ENCODE measurements at places on chromosomes 13 and 19.

DNA sequence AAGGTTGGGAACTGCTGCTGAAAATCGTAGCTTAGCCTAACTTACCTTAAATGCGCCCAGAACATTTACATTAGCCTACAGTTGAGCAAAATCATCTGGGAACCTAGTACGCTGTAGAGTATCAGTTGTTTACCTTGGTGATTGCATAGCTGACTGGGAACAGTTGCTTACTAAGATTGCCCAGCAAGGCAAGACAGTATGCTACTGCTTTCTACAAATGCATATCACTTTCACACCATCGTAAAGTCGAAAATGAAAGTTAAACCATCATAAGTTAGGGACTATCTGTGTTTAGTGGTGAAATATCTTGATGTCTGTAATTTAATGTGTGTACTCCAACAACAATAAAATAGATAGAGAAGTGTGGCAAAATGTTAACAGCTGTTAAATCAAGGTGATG, 1670.6 kb upstream of the PCDH20 start:
- no peak for DNase-seq

DNA sequence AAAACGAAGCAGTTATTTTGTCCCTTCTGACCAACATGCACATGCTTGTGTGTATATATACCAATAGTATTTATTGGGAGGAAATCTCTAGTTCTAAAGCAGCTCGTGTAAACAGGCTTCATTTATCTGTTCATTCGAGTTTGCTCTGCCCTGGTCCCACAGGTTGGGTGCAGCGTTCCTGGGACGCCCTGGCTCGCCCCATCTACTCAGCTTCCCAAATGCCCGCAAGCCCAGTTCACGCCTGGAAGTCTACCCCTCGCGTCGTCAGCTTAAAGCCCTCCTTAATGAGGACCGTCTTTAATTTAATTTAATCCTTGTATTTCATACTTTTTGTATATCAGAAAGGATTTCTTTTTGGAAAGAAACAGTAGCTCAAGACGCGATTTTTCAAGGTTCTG, 604 bp downstream of the THSD1 start:
- no peak for DNase-seq

DNA sequence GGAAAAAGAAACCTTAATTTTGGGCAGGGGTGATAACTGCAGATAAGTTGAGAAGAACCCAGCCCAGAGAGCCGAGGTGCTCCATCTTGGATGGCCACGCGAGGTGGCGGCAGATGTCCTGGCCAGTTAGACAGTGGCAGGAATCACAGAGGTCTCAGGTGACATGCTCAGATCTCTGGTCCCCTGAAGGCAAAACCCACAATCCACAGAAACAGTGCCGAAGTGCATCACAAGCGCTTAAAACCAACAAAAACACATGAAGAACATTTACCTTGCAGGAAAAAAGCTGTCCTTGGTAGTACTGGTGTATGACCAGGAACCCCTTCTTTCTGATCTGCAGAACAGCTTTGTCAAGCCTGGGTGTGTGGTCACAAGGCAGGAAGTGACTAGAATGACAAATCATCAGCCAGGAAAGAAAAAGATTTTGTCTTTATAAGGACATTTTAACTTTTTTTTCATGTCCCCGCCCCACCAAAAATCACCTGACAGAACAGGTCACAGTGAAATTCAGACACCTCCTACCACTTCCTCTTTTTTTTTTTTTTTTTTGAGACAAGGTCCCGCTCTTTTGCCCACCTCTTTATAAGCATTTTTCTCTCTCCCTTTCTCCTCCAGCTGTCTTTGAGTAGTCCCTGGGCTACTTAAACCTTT, at the start of gene LCP1:
LCP1 (minus strand) TSS at position 338 of the 651 bp plus-strand sequence. CDS start 22,515 bp downstream, outside the sequence.
- no peak for DNase-seq

DNA sequence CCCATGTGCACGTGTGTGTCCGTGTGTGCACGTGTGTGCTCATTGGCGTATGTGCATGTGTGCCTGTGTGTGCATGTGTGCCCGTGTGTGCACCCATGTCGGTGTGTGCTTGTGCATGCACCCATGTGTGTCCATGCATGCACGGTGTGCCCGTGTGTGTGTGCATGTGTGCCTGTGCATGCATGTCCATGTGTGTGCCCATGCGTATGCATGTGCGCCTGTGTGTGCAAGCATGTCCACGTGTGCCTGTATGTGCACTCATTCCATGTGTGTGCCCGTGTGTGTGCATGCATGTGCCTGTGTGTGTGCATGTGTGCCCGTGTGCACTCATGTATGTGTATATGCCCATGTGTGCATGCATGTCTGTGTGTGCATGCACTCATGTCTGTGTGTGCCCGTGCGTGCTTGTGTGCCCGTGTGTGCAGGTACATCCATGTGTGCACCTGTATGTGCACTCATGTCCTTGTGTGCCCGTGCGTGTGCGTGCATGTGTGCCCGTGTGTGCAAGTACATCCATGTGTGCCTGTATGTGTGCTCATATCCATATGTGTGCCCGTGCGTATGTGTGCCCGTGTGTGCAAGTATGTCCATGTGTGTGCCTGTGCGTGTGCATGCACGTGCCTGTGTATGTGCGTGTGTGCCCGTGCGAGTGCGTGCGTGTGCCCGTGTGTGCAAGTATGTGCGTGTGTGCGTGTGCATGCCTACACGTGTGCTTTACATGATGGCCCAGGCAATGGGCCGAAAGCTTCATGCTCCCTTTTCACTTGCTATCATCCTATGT, 21.6 kb upstream of the MATK start:
- no peak for DNase-seq

DNA sequence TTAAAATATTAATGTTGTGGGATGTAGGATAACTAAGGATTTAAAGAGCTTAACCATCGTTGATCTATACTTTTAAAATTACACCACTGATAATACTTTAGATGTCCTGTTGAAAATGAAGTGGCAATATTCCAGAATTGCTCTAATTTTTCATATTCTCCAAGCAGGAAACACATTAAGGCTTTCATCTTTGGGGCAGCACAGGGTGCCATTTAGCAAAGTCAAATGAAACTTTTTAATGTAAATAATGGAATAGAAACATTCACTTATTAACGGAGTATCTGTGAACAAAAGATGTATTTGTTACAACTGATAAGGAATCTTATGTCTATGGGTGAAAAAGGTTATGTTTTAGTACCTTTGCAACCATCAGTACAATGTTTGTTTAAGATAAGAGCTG, 50.0 kb upstream of the MIR17HG start:
- no peak for DNase-seq

DNA sequence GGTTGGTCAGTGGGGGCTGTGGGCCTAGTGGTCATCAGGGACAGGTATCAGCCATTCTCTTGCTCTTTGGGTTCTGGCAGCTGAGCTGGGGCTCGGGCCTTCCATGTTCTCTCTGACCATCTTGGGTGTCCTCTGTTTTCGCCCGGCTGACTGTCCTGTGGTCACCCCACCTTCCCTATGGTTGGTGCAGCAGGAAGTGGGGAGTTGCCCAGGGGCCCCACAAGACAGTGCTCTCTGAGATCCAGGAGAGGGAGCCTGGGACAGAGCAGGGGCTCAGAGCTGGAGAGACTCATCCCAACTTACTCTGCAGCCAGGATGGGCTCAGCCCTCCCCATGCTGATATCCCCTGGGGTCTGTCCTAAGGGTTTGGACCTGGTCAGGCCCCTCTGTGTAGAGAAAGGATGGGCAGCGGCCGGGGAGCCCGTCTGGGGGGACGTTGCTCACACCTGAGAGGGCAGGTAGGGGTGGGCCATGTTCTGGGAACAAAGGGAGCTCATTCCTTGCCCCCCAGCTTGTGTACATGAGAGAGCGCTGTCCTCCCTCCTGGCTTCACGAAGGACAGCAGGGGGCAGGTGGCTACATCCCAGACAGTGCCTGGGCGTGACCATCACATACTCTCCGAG, 937 bp upstream of the CEACAM8 start:
- no peak for DNase-seq

- no peak for DNase-seq
These were observed 45.2 kb downstream of the SCEL start for GRCh38 chr13:77580748-77581147.

DNA sequence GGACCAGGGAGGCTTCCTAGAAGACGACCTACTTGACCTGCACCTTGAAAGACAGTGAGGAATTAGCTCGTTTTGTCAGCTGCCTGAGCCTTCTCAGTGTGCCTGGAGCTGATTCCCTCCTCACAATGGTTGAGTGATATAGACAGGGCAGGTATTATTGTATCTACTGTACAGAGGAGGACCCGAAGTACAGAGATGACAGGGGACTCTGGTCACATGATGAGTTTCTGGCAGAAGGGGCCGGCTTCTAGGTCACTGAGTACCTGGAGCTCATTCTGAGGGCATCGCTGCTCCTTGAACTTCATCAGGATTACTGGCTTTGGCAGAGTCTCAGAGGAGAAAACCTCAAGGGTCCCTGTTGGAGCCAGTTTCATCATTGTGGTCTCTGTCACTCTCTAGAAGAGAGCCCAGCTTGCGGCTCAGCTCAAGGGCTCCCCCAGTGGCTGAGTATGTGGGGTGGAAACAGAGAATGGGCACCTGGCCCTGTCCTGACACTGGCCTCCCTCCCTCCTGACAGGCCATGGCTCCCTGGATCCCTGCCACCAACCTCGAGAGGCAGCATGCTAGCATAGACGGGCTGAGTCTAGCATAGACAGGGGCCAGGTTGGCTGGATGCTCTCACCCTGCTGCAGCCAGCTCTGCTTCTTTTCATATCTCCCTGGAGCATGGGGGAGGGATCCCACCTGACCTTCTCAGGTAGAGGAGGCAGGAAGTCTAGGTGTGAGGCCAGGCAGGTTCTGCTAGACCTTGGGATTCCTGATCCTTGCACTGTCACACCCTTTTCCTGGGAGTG, 38.7 kb downstream of the NFIX start:
- peak; percentile 83 for DNase-seq

DNA sequence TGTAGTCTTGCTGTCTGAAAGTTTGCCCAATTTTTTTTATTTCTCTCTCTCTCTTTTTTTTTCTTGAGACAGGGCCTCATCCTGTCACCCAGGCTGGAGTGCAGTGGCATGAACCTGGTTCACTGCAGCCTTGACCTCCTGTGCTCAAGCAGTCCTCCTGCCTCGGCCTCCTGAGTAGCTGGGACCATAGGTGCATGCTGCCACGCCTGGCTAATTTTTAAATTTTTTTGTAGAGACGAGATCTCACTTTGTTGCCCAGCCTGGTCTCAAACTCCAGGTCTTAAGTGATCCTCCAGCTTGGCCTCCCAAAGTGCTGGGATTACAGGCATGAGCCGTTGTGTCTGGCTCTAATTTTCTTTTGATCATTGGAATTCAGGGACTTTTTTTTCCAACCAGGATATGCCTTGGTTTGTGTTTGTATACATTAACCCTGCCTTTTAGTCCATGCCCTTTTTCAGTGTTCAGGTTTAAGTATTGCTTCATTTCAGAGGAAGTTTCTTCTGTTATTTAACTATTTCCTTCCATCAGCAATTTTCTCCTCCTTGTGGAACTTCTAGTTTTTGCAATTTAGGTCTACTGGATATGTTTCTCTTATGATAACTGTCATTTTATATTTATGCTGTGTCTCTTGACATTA, 201.4 kb downstream of the PCCA start:
- no peak for DNase-seq

DNA sequence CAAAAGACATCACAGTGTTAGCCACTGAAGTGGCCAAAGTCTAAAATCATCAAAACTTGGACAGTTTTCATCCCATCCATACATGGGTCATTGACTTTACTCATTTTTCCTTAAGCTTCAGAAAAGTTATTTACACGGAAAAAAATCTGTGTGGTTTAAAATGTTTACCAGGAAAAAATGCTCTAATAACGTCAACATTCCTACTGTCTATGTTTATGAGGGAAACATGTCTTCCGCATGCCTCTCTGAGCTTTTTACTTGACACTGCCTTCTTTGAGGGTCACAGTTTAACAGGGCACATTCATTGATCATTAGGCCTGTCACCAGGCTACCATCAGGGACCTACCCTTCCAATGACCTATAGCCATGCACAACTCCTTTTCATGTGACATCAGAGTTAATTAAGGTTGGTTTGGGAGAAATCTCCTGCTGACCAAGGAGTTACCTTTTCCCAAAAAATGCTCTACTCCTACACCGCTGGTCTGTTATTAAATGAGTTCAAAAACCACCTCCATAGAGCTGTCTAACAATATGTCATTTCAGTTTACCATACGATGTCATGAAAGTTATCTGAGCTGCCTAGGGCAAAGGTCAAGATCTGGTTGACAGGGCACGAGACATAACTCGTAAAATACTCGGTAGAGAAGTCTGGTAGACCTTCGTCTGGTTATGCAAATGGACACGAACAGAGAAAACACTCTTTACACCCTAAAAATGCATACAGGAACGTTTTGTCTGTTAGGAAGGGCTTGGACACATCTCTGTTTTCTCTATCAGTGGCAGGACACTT, 17.8 kb downstream of the FLT1 start:
- no peak for DNase-seq

GRCh38 chr13:112776971-112777370, 87.1 kb downstream of the ATP11A start:
- no peak for DNase-seq

- no peak for DNase-seq
These were observed 138.5 kb downstream of the PCDH9 start for GRCh38 chr13:67091603-67092002.

DNA sequence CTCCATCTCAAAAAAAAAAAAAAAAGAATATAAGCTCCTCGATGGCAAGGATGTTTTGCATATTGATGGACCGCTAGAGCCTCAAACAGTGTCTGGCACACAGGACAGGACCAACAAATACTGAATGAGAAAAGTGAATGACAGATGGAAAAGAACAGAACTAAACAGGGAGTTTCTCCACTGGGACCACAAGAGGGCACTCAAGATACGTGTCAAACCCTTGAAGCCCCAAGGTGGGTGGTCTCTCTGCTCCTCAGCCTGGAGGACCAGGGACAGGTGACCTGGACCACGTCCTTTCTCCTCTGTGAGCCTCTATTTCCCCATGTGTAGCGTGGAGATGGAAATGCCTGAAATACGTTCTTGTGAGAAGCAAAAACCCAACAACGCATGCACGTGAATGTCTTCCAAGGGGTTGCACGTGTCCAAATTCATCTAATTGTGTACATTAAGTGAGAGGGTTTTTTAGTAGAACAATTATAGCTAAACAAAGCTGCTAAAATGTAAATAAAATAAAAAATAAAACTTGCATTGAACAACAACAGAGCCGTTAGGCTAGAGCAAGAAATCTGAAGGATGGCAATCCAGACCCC, 5.7 kb upstream of the CDC42EP5 start:
- no peak for DNase-seq

DNA sequence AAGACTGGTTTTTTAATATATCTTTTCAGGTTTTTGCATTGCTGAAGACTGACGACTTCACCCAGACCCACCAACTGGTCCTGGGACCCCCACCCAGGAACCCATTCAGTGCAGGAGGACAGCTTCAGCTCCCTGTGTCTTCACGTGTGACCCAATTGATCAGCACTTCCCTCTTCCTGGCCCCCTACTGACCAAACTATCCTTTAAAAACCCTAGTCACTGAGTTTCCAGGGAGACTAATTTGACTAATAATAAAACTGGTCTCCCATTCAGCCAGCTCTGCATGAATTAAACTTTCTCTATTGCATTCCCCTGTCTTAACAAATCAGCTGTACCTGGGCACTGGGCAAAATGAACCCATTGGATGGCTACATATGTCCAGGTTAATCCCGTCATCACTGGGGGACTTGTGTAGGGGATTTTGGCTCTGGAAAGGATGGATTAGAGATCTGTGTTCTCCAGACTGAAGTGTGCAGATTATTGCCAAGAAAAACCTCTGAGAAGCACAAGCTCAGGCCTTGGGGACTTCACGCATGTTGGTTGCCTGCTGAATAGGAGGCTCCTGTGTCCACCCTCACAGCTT, 16.3 kb upstream of the PARP4 start:
- no peak for DNase-seq

- DNase-seq, result no peak
These were observed 21.0 kb downstream of the NLRP9 start for GRCh38 chr19:55717251-55717650.
